Fibroblast of skin of right biceps (primary cell): ENCODE measurements at places on chromosomes 2 and 18.
A peak's percentile ranks its signal among the peaks of the same experiment; 100 is the strongest.

DNA sequence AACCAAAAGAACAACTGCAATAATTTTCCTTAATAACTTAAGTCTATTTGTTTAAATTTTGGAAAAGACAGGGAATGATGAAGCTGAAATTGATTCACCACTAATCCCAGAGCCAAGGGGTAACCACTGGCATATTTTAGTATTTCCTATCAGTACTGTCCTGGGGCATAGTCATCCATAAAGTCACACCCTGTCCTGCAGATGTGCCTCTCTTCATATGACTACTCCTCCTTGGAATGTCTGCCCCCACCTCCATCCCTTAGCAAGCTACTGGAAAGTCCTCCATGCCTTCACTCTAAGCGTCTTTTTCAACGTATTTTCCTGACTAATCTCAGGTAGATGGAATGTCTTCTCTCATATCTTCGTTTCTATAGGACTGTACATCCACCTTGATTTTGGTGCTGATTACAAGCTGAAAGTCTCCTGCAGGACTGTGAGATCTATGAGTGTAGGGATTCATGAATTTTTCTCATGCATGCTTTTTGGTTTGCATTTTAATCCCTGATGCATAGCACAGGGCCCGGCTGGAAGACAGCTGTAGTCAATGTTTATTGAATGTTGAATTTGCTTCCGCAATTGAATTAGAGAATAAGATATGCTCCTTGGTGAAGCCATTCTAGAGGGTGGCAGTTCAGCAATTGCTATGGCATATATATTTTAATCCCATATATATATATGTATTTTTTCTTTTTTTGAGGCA lies 85.6 kb downstream of the MOGAT1 start:
- peak; percentile 83 for DNase-seq

DNA sequence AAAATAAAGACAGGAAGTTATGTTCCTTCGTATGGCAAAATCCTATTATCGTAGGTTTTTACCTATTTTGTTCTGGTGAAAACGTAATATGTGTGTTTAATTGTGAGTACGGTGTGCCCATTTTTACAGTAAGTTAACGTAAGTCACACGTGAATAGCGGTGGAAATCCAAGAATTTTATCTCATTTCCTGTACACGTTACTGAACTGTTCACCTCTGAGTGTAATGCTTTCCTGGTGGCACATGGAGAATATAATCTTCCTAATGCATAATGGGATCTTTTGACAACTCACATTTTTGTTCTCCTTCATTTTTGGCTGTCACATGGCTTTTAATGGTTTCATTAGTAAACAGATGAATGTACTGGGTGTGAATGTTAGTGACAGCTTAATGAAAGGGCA lies 28.2 kb downstream of the BCL2L11 start:
- no peak for DNase-seq

- no peak for DNase-seq
Measured at GRCh38 chr2:190663348-190663747, 14.5 kb downstream of the NAB1 start.

DNA sequence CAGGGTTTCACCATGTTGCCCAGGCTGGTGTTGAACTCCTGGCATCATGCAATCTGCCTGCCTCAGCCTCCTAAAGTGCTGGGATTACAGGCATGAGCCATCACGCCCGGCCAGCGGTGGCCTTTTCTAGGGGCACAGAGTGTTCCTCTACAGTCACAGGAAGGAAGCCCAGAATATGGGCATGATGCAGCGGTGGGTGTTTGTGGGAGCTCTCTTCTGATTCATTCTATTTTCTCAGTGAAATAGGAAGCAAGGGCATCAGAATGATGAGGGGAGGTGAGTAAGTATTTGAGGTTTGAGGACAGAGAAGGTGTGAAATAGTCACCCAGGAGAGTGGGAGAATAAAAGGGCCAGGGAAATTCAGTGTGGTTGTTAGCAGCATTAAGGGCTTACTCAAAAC lies 70.3 kb upstream of the PSME4 start:
- DNase-seq, result no peak

DNA sequence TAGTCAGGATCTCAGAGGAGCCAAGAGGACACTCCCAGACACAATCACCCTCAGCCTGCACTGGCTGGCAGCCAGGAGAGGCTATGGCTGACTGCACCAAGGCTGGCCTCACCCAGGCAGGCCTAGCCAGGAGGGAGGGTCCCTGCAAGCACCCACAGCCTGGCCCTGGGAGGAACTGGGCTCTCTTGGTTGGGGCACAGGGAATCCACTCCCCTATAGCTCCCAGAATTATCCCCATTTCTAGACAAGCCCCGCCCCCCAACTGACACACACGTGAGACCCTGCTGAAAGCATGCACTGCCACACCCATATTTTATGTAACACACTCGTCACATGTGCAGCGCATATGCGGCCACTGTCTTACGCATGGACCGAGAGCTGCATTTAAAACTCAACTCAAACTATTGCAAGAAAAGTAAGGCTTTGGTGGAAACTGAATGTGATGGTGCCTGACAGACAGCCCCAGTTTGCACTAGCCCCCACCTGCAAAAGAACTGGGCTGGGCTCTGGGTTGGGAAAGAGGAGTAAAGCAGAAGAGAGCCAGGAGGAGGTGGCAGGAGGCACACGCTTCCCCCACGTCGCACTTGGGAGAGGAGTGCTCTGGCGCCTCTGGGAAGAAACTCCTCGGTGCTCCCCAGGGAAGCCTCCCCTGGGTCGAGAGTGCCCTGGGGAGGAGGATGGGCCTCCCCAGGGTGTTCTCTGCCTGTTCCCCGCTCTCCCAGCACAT lies 28.9 kb upstream of the ARHGEF4 start:
- DNase-seq, result no peak

GRCh38 chr2:172624996-172625395 lies 69.1 kb downstream of the PDK1 start:
- peak; percentile 54 for DNase-seq

DNA sequence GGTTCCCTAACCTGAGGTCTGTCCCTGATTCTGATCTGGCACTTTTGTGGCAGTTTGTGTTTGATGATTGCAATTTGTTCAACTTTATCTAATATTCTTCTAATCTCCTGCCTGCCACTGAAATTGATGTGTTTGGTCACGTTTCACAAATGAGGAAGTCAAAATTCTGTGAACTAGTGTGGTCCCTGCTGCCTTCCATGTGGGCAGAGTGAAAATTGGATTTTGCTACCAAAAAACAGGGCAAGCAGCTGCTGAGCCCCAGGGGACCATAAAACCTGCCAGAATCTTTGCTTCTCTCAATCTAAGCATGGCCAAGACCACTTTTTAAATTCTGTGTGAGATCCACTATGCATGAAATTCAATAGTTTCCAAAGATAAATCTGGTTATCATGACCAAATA lies 195.5 kb upstream of the CYRIA start:
- DNase-seq, result no peak

DNA sequence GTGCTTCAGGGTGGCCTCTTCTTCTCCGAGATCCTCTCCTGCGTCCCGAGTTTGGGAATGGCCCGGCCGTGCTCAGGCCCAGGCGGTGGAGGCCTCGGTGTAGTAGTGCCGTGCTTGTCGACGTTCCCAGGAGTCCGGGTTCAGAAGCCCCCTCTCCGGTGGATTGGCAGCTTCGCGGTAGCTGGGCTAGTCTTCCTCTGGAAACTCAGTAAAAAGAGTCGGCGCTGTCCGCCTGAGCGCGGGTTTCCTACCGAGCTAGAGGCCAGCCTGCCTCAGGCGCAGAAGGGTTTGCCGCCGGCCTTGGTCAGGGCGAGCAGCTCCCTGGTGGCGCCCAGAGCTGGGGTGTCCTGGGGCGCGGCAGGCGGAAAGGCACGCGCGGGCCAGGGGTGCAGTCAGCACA lies 3.2 kb downstream of the RALBP1 start:
- DNase-seq, result no peak

- peak; percentile 6 for DNase-seq
Measured at GRCh38 chr2:15808204-15808910, 132.0 kb upstream of the MYCN start.

- DNase-seq, result peak; percentile 74
Measured at GRCh38 chr2:42195559-42195958, 26.4 kb downstream of the EML4 start.

- peak; percentile 75 for DNase-seq
Measured at GRCh38 chr18:12745095-12745795, 42.4 kb downstream of the PSMG2 start.

DNA sequence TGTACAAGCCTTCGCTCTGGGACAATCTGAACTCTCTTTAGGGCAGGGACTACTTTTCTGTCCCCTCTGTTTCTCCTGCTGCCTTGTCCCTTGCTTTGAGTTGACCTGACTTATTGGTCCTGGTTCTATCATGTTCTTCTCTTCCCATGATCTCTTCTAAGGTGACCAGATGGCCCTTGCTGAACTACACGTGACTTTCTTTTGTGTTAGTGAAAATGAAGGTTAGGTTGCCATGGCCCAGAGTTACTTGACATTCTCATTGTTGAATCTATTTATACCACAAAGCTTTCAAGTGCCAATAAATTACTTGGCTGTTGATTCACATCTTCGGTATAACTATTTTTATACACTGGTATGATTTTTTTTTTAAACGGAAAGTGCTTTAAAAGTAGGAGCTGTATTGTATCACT lies 24.4 kb downstream of the MRPL33 start:
- peak; percentile 76 for DNase-seq

- no peak for DNase-seq
Measured at GRCh38 chr18:13492314-13492713, 234.0 kb downstream of the FAM210A start.

GRCh38 chr2:232213176-232213575 lies 165.4 kb upstream of the ALPP start:
- DNase-seq, result no peak

DNA sequence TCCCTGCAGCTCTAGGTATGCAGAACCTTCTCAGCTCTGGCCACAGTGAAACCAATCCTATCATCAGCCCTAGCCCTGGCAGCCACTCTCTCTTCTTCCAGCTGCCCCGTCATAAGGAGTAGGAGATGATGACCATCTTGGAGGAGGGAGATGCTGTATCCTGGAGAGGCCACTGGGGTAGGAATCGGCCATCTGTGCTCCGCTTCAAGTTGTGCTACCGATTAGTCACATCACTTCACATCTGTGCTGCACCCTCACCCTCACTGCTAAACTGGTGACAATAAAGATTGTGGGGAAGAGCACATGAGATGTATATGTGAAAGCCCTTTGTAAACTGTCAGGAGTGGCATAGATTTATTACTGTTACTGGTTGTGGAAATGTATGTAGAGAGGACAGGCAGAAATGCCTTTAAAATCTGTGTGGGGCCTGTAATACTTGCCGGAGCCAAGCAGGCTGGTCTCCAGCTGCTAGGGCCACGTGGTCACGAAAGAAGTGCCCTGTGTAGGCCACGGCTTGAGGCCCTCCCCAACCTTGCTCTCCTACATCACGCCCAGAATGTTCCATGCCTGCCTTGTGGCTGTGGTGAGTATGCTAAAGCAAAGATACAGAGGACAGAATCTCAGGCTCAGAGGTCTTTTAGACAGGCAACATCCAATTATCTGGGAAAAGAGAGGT lies 236.8 kb downstream of the CLIP4 start:
- DNase-seq, result no peak

DNA sequence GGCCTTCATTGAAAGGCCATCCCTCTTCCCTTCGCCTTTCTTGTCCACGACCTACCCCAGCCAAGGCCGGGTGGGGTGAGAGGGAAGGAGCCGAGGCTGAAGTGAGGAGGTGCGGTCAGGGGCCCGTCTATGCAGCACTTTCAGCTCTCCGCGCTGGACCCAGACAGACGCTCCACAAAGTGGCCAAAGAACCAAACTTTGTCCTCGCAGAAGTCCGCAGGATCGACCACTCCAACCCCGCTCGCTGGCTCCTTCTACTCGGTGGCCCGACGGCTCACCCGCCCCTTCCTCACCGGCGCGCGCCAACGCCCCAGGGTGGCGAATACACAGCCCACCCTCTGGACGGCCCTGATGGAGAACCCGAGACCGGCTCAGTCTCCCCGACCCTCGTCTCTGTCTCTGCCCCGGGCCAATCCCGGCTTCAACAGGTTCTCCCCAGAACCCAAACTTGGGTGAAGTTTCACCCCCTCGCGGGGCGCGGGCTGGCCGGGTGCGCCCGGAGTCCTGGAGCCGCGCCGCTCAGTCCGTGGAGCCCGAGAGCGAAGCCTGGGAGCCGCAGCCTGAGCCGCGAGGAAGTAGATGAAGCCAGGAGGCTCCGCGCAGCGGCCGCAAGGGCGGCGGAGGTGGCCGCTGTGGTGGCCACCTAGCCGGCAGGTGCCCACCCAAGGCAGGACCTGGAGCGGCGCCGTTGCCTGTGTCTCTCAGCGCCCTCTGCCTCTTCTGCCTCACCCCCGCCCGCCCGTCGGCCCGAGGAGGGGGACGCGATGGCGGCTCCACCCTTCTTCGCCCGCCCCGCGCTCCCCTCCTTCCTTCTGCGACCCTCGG lies 26.7 kb upstream of the ALPP start:
- no peak for DNase-seq

GRCh38 chr2:11257078-11257477 lies 87.4 kb downstream of the ROCK2 start:
- DNase-seq, result no peak

DNA sequence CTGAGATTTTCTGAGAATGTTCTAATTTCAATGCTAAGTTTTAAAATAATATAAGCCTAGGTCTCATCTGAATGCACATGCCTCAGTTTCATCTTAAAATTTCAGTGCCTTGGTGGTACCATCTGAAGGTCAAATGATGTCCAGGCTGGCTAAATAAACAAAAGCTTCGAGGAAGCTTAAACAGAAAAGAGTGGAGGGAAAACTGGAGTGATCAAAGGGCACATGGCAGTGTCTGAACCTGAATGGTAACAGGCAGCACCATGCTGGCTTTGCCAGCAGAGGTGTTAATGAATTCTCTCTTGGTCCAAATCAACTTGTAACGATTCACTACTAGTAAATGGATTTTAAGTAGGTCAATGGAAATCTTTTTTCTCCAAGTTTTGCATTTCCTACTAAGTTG lies 158.4 kb upstream of the MEX3C start:
- no peak for DNase-seq

GRCh38 chr2:143732871-143733270 lies 603.7 kb downstream of the ARHGAP15 start:
- DNase-seq, result no peak

DNA sequence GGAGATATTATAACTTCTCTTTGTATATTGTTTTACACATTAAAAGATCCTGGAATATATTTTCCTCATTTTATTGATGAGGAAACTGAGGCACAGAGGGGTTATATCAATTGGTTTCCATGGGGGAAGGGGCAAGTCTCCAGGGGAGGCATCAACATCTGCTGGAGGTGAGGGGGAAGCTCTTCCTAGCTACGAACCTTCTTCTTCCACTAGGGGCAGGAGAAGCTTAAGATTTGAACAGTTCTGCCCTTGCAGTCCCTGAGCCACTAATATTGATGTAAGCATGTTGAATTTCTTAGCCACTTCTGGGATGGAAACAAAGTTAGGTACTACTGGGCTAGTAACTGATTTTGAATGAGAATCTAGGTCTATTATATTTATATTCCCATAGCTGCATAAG lies 140.1 kb upstream of the AQP4 start:
- no peak for DNase-seq

GRCh38 chr2:216477283-216478035 lies 21.2 kb upstream of the RPL37A start:
- no peak for DNase-seq
